GM23338 (cell line): ENCODE measurements at places on chromosomes 1 and 21.

GRCh38 chr21:17668479-17669140 is 55.9 kb upstream of the BTG3 start:
- DNase-seq: no peak

DNA sequence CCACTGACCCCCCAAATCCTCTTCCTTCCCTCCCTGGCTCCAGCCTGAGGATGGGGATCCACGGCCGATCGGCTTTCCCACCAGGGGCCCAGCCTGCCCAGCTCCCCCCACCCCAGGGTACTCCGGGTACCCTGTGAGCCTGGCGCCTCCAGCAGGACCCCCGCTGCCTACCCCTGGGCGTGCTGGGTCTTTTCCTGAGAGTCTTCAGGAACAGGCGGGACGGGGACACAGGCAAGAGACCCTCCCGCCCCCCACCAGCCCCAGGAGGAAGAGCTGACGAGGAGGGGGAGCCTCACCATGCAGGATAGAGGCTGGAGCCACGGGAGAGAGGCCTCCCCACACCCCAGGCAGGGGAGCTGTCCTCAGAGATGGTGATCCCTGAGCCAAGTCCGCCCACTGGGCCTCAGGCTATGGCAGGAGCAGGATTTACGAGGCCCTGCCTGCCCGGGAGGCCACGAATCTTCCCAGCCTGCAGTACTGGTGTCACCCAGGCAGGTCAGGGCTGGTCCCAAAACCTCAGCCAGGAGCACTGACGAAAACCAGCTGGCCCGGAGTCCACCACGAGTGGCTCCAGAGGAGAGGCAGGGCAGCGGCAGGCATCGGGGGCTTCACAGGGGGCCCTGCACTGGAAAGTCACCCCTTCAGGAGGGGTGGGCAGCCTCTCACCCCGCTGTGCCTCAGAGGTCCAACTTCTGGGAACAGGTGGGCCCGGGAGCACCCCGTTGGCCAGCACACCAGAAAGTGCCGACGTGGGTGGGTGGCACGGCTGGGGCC is 58.0 kb downstream of the MEGF6 start:
- DNase-seq: no peak

DNA sequence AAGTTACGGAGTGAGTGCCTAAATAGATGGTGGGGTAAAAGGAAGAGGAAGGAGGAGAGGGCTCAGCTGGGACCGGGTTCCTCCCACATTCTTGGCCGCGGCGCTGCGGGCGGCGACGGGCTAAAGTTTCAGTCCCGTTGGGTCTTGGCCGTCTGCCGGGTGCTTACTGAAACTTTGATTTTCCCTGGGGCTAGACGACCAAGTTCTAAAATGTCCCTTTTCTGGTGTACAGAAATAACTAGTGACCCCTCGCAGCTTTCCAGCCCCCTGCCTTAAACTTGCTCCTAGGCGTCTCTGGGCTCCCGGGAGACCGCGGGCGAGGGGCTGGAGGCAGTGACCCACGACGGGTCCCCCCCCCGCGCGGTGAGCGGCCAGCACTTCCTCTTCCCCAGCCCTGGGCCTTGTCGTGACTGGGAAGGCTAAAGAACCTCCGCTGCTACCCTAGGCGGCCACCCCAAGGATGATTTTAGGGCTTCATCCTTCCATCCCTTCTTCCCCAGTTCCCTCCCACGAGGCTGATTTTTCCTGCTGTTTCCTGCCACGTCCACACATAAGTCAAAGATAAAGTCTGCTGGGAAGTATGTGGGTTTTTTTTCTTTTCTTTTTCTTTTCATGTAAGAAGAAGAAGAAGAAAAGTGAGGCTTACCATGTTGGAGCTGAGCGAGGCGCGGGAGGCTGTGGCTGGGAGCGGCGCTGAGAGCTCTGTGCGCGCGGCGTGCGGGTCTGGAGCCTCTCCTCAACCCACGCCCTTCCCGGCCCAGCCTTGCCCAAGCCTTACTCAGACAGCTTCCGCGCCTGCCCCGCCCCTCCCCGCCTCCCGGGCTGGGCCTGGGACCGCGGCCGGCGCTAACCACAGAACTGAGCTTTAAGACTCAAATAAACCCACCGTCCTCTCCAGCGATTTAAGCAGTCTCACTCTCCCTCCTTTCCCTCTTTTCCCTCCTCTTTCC is at the start of gene S100A11:
S100A11 (minus strand) TSS at position 738 of the 950 bp plus-strand sequence; CDS start at position 649, 89 bp downstream.
- DNase-seq: peak; percentile 75

DNA sequence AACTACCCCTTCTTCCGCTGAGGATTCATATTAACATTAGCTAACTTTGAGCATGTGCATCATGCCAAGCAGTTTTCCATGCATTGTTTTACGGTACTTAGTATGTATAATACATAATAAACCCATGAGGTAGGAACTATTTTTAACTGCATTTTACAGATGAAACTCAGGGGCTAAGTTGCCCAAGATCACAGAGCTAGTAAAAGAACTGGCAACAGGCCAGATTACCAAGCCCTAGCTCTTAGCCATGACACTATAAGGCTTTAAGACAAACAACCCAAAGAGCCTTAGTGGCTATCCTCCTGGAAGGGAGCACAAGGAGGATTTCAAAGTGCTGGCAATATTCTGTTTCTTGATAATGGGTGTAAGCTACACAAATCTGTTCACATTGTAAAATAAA is 6.1 kb downstream of the AK2 start:
- DNase-seq: no peak

- DNase-seq: no peak
These were observed 15.6 kb downstream of the ARHGEF16 start for GRCh38 chr1:3469849-3470649.
